ENCODE measurements at places on chromosomes 5 and 9.

- no peak for DNase-seq
Measured at GRCh38 chr9:87008667-87009066, 61.4 kb upstream of the GAS1 start.

DNA sequence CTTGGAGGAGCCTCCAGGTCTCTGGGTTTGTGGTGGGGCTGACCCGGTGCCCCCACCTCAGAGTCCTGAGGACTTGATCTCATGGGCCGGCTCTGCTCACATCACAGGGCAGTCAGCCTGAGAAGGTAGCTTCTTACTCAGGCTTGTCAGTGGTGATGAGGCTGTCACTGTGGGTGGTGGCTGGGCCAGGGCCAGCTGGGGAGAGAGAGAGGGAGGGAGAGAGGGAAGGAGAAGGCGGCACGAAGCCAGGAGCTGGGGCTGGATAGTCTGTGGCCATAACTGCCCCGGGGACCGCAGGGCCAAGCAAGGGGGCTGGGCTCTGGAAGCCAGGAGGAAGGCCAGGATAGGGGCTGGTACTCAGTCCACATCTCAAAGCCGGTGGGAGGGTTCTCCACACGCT is 6.5 kb downstream of the NTNG2 start:
- DNase-seq, result no peak

DNA sequence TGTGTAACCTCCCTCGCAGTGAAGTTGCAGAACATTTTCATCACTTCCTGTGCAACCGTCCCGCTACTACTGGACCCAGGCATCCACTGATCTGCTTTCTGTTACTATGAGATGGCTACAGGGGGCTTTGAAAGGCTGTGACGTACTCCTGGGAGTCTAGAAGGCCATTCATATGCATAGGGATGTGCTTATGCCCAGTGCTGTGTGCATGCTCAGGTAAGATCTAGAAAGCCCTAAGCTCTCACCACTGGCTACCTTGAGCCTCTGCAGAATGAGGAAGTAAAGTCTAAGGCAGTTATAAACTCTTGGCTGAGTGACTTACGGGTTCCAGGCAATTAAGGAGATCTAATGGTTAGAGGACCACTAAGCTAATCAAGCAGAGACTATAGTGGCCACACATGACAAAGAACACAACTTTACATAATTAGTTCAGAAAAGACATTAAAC is 11.8 kb downstream of the HNRNPAB start:
- no peak for DNase-seq

GRCh38 chr5:51278539-51278938 is 104.7 kb upstream of the ISL1 start:
- no peak for DNase-seq

DNA sequence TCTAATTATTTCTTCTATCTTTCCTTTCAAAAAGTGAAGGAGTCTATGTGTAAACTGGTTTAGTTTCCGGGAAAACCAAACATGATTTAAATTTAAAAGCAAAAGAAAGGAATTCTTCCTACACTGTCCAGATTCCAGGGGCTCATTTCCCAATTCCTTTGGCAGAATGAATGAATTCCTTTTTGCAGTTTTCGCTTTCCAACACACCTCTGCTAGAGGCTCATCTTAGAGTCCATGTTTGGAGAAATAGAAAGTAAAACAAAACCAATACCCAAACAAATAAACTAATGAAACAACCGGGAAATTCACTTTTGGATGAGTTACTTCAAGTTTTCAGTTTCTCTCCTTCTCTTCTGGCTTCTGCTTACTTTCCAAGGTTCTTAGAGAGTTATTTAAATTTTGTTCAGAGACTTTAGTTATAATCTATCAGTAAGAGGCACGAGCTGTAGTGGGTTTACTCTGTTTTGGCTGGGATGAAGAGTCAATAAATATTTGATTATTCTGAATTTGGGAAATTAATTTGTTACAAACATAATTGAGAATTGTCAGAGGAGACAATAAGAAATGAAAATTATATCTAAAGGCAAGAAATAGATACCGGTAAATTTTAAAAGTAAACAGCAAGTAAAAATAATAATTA is 365.0 kb upstream of the CDH9 start:
- DNase-seq, result no peak

Data from PC-9 (cell line).